ENCODE measurements at places on chromosomes 11 and 22.

- DNase-seq = no peak
Measured at GRCh38 chr11:114260483-114260882, 35.7 kb upstream of the NNMT start.

GRCh38 chr22:17161991-17162390, 2.9 kb upstream of the HDHD5 start:
- DNase-seq = no peak

GRCh38 chr11:116837231-116838091, at the start of gene APOA1:
TSS of gene APOA1 (minus strand) at chr11:116837622. CDS start at chr11:116837387, 235 bp downstream.
- no peak for DNase-seq

DNA sequence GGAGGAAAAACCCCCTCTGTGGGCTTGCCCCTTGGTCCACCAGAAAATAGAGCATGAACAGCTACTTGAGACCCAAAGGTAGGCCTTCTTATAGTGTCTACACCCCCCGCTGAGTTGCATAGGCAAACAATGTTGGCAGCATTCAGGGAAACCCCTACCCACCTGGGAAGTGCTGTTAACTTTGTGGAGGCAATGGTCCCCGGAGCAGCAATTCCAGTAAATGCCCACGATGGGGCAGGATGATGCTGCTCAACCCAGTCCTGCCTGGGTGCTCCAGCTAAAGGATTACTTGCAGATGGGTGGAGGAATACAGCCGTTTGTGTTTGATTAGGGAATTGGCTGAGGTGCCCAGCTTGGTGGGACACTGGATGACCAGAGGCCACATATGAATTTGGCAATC, 381.3 kb upstream of the ANO5 start:
- no peak for DNase-seq

GRCh38 chr11:114270531-114271270, 25.5 kb upstream of the NNMT start:
- no peak for DNase-seq

- DNase-seq = no peak
Measured at GRCh38 chr22:49543876-49544275, 283.8 kb downstream of the BRD1 start.

DNA sequence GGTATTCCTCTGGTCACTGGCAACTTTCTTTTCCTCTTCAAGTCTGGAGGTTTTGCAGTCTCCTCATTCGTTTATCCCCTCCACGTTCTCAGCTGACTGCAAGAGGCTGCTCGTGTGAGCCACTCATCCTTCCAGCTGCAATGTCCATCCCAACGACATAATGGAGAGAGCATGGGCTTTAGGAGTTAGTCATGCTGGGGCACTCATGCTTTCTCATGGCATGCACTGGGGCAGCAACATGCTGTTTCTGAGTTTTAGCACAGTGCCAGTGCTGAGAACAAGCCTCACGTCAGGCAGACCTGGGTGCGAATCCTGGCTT, 7.1 kb downstream of the DCPS start:
- no peak for DNase-seq

DNA sequence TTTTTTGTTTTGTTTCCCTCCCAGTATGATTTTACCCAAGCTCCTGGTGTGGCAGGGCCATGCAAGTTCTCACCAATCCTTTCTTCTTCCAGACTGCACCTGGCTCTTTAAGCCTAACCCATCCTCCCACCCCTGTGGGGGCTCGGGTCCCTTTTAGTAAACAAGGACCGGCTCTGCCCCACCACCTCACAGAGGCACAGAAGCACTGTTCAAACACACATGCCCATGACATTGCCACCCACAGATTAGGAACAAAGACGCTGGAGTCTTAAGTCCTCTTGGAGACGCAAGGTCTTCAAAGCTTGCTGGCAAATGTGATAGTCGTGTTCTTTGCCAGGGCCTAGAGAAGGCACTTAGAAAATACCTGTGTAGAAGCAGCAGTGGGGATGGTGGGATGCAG, 18.9 kb downstream of the UQCR10 start:
- DNase-seq = no peak

GRCh38 chr11:103499710-103500340, 390.6 kb downstream of the DYNC2H1 start:
- DNase-seq = no peak

DNA sequence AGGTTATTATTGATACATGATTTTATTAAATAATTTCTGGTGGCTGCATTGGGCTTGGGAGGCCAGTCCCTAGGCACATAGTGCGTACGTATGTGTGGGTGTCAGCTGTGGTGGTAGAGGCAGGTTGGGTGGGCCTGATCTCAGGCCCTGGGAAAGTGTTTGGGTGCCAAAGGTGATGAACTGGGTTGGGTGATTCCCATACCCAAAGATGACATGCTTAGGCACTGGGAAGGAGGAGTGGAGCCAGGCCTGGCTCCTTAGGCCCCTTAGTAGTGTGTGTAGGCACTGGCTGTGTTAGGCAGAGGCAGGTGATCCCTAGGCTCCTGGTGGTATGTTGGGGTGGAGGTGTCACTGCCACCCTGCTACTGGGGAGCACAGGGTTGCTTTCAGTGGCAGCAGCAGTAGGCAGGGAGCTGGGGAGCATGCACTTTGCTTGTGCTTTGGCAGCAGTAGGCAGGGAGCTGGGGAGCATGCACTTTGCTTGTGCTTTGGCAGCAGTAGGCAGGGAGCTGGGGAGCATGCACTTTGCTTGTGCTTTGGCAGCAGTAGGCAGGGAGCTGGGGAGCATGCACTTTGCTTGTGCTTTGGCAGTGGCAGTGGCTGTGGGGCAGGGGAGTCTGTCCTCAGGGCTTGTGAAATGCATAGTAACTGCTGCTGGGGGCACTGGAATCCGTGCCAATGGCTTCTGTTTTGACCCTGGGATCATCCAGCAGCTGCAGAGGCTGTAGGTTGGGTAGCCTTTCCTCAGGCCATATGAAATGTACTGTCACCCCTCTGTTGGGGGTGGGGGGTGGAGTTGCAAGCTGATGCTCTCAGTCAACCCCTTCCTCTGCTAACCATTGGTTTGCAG, 84.4 kb downstream of the RRM1 start:
- no peak for DNase-seq

GRCh38 chr11:128222245-128222884, 365.0 kb downstream of the ETS1 start:
- no peak for DNase-seq

DNA sequence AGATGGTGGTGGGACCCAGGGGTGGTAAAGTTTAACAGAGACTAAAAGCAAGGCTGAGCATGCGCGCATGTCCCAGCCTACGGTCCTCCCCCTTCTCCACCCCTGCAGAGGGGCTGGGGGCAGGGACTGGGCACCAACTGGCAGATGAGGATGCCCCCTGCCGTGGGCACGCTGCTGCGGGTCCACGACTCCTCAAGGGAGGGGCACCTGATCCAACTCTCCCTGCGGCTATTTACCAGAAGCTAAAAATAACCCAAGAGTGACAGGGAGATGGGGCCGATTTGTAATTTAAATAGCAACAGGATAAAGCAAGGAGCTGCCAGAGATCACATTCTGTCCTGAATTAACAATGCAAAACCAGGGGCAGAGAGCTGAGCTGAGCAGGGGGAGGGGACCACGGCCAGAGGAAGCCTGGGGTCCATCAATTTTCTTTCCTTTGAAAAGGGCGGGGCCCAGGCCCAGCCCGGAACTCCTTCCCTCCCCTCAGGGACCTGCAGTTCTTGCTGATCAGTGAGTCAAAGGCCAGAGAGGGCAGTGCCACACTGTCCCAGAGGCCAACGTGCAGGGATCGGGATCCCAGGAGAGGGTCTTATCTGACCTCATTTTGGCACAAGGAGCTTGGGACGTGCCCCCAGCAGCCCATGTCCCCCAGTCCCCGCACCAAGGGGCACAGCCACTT, 8.1 kb upstream of the DGKZ start:
- DNase-seq = no peak

- DNase-seq = no peak
Measured at GRCh38 chr11:75930534-75930933, 115.5 kb downstream of the UVRAG start.

GRCh38 chr22:32607086-32607485, 132.5 kb downstream of the FBXO7 start:
- no peak for DNase-seq

GRCh38 chr11:110453684-110454354, 24.1 kb downstream of the FDX1 start:
- DNase-seq = no peak

GRCh38 chr22:40666151-40666848, 13.0 kb upstream of the MCHR1 start:
- DNase-seq = no peak

DNA sequence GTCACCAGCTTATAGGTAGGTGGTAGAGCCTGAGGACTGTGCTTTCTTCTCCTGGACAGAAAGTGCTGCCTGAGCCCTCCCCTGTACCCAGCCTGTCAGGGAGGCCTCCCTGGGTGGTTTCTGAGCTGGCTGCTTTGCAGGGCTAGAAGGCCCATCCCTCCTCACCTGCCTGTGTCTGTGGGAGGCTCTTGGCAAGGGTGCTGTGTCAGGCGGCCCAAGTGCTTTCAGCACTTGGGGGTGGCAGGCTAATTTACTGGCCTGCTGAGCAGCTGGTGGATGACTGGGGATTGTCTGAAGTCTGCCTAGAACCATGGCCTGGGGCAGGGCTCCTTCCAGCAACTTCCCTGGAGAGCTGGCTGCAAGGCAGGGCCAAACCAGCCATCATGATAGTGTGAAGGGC, 139.0 kb upstream of the NAV2 start:
- DNase-seq = no peak

DNA sequence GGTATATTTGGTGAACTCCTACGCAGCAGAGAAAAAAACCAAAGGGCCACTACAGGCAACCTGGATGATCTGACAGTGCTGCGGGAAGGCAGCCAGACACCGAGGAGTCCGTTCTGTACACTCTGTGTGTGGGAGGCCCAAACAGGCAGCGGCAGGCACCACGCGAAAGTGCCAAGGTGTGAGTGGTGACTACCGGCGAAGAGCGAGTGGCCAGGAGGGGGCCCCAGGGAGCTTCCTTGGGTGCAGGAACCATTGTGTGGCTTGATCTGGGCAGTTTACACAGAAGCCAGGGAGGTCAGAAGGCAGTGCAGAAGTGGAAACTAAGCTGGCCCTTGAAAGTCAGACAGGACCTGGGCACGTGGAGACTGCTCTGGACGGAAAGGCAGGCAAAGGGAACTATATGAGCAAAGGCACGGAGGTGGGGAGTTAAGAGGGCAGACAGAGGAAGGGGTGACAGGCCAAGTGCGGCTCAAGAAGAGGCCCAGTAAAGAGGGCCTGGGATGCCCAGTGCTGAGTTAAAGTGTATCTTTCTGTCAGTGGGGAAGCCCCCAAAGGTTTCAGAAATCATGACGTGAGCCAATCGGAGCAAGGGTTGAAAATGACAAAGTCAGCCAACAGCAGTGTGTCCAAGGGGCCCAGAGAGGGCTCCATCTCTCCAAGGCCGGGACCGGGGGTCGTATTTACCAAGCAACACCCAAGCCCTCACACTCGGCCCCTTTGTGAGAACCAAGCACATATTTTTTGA, 10.6 kb downstream of the TMEM184B start:
- DNase-seq = peak; percentile 32

DNA sequence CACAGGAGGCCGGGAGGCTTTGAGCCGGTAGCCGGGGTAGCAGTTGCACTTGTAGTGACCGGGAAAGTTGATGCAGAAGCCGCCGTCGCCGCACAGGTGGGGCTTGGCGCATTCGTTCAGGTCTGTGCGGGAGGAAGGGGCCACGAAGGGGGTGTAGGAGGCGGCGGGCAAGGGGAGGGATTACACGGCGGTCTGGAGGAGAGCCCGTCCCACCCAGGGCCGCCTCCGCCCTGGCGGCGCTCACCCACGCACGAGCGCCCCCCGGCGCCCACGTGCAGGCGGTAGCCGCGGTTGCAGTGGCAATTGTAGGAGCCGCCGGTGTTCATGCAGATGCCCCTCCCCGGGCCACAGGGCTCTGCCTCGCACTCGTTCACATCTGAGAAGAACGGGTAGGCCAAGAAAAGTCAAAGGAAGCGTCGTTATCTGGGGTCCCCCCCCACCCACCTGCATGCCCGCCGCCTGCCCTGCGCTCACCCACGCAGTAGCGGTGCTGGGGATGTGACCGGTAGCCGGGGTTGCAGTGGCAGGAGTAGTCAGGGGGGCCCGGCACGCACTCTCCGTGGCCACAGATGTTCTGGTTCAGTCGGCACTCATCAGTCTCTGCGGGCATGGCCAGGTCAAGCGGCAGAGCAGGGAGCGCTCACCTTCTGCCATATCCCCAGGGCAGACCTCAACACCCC, 10.6 kb downstream of the LTBP3 start:
- DNase-seq = peak; percentile 45

DNA sequence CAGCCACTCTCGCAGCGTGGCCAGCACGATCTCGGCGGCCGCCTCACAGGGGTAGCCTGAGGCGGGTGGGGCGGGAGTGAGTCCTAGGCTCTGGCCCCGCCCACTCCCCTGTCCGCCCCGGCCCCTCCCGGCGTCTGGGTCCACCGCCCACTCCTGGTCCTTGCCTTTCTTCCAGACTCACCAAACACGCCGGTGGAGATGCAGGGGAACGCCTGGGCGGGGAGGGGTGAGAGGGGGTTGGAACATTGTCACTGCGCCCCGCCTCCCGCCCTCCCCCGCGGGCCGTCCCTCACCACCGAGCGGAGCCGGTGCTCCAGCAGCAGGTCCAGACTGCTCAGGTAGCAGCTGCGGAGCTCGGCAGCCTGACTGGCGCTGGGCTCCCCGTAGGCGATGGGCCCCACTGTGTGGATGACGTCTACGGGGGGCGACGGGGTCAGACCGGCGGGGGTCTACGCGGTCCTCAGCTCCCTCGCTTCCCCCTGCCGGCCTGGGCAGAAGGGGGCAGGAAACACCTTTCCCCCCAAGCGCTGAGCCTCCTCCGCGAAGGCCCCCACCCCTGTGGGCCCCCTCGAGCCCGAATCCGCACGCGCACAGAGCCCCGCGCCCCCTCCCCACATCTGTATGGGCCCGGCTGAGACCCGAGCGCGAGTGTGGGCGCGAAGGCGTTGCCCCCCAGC, 13.2 kb downstream of the OTUB1 start:
- peak; percentile 42 for DNase-seq

GRCh38 chr22:34943830-34944229, 122.1 kb upstream of the ISX start:
- DNase-seq = no peak

- no peak for DNase-seq
Measured at GRCh38 chr11:56522008-56522407, 21.0 kb downstream of the OR5M11 start.

DNA sequence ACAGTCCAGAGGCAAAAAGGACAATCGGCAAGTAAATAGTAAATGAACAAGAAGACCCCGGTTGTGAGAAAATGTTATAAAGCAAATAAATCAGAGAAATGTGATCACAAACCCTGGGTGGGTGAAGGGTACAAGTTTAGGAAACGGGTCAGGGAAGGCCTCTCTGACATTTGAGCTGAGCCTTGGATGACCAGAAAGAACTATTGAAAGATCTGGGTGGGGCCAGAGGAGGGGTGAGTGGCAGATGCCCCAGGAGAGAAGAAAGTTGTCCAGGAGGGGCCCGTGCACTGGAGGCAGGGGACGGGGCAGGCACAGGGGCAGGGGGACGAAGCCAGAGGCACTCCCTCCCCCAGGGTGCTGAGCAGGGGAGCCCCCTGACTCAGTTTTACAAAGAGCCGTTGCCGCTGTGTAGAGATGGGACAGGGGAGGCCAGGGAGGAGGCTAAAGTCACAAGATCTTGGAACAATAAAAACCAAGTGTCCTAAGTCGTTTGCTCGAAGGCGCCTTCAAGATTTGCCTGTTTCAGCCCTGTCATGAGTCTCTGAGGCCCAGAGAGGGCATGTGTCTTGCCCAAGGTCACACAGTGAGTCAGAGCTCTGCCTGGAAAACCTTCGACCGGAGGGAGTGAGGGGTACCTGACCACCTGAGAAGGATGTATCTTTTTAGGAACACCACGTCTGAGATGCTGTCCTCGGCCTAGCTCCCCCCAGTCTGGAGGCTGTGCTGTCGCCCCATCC, 10.8 kb upstream of the PDGFB start:
- no peak for DNase-seq
